ENCODE measurements at places on chromosomes 3 and 15.

GRCh38 chr3:176650478-176650877, 546.8 kb downstream of the TBL1XR1 start:
- DNase-seq: no peak

GRCh38 chr3:28348629-28349468, at the start of the genes AZI2 and ZCWPW2:
TSS of gene AZI2 (minus strand) at chr3:28348824. CDS start at chr3:28340617, 8,207 bp downstream.
TSS of gene ZCWPW2 (plus strand) at chr3:28348721. CDS start at chr3:28413069, 64,348 bp downstream.
- DNase-seq: peak; percentile 82

GRCh38 chr3:152113992-152114651, 154.6 kb upstream of the MBNL1 start:
- no peak for DNase-seq

DNA sequence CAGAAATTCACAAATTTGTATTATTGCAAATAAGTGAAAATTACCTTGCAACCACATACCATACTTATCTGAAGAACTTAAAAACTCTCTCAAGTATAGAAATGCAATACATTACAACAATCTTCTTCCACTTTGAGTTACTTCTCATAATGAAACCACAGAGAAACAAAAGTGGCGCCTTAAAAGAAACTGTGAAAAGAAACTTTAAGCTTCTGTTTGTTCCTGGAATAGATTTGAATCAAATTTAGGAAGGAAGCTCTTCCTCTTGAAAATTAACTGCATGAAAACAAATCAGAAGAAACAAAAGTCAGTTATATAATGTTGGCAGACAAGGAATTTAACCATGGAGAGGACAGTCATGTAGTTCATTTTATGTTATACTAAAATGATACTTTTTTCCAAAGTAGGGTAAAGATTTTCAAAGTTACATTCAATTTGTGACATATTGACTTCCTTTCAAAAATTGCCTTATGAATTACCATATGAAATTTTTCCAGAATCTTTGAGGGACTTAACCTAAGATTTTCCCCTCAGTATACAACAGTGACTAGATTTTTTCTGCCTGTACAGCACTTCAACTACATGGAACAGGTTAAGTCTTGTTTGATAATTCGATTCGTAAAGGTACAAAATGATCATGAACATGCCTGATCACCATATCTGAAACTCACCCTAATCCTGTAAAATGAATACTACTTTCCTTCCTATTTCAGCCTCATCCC, 57.6 kb upstream of the TNFSF10 start:
- no peak for DNase-seq

GRCh38 chr15:74179101-74179841, 5.8 kb downstream of the ISLR start:
- no peak for DNase-seq

GRCh38 chr3:130933801-130934345, 40.0 kb downstream of the ATP2C1 start:
- no peak for DNase-seq

GRCh38 chr15:62558640-62559380, 393.7 kb upstream of the C2CD4B start:
- no peak for DNase-seq

DNA sequence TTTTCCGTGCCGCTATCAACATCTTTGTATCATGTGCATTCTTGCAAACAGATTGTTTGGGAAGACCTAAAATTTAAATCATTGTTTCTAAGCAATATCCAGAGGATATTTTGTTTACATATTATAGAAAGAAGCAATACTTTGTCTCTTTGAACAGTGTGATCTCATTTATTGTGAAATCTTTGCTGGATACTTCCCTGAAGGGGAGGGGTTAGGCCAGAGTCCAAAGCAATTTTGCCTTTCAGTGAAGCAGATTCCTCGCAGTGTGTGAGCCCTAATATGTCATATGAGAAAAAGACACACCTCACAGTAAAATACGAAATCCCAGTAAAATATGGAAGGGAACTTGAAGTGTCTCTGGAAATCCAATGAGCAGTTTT, 158.7 kb upstream of the SLCO3A1 start:
- DNase-seq: no peak

DNA sequence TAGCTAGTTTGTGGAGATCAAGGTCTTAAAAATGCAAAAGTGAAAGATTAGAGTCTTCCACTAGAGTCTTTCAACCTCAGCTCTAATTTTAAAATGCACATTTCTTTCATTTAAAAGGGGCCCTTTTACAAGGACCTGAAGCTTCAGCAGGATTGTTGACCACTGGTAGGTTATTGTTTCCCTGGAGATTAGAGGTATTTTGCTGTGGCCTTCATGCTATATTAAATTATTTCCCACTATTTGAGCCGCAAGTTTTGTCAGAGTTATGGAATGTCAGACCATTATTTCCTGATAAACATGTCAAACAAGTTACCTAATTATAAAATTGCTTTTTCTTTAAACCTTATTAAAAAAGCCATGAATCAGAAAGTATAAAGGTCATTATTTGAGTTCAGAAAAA, 103.1 kb upstream of the CCNL1 start:
- DNase-seq: no peak

- DNase-seq: no peak
Measured at GRCh38 chr3:99885085-99885484, 67.4 kb downstream of the CMSS1 start.

All from NCI-H2171 (cell line).